ENCODE measurements at places on chromosomes 5 and 9.

- no peak for DNase-seq
Measured at GRCh38 chr9:126497660-126498275, 116.0 kb upstream of the LMX1B start.

DNA sequence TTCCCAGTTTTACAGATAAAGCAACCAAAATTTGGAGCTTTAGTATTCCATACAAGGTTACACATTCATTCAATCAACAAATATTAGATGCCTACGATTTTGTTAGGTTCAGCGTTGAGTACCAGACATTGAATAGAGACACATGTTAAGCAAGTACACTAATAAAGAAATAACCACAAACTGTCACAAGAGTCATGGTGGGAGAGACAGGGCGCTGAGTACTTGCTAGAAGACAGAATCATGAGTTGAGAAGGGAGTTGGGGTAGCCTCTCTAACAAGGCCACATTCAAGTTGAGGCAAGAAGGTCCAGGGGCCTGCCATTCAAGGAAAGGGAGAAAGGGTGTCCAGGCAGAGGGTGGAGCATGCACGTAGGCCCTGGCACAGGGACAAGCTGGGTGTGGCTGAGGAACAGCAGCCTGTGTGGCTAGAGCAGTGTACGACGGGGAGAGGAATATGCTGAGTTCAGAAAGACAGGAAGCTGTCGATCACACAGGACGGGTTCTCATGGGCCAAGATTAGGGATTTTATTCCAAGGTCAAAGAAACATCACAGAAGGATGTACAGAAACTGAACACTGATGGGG, 17.0 kb downstream of the CDK5RAP2 start:
- DNase-seq = no peak

DNA sequence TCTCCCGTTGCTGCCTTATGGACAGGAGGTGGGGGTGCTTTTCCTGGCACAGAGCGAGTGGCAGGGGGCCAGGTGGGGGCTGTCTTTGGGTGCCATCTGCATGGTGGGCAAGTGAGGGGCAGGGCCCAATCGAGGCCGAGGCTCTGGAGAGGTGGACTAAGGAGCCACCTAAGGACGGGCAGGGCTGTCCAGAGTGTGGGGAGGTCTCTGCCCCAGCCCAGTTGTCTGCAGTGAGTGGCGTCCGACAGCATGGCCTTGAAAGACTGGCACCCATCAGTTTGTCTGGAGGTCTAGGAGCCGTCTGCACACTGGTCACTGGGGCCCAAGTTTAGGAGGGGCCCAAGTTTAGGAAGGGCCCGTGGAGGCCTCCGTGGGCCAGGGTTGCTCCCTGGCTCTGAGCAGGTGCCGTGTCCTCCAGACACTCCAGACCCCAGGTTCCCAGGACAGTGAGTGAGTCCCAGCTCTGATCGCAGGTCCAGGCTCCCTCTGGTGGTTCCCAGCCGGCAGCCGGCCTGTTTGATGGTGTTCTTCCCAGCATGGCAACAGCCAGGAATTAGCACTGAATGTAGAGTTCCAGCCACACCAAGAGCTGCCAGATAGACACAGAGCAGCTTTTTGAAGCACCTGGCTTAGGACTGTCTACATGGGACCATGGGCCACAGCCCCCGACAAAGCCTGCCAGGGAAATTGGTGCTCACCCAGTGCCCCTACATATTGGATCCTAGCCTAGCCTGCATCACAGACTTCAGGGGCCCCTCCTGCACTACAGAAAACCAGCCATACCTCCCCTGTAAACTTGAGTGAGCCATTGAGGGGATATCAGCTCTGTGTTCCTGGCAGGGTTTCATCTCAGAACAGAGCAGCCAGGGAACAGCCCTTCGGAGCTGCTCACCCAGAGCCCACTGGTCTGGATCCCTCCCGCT, 120.9 kb downstream of the WNK2 start:
- peak; percentile 7 for DNase-seq

DNA sequence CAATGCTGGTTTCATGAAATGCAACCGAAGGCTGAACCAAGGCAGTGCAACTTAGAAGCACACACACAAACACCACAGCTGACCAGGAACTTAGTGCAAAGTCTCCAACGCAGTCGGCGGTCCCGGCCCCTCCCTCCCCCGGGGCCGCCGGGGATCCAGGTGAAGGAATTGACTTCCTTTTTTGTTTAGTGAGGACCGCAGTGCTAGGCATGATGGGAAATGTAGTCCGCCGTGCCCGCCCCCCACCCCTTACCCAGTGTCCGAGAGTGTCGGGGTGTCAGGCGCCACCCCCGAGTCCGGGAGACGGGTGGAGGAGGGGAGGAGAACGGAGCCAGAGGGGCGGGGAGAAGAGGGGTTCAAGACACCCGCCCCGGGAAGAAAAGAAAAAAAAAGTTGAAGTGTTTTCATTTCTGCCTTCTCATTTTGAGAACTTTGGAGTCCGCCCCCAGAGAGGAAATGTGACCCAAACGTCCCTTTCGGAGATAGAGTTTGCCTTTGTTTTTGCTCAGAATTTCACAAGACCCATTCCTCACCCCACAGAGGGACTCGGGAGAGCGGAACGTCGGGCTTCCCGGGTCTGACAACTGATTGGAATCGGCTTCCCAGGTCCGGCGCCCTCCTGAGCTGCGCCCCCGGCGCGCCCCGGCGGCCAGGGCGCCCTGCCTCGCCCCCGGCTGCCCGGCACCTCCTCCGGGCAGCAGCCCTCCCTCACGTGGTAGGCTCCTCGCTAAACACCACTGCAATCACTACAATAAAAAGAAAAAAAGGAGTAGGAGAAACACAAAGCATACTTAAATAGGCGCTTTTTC, 2.0 kb downstream of the IER5L start:
- peak; percentile 59 for DNase-seq

DNA sequence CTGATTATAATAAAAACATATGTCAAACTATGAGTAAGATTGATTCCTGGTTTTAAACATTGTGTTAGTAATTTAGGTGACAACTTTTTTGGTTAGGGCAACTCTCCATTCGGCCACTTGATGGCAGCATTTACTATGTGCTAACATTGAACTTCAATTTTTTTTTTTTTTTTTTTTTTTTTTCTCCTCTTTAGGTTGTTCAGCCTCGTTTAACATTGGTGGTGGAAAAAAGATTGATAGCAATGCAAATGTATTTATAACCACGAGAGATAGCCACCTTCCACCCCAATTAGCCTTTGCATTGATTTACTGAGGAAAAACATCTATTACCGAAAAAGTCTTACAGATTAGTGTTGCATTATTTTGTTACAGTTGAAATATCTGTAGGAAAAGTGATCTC, 159.1 kb downstream of the CSNK1G3 start:
- DNase-seq = peak; percentile 31

- no peak for DNase-seq
Measured at GRCh38 chr5:72785801-72786200, 30.7 kb upstream of the TNPO1 start.

GRCh38 chr5:179230061-179230461, 115.2 kb downstream of the ADAMTS2 start:
- DNase-seq = no peak

DNA sequence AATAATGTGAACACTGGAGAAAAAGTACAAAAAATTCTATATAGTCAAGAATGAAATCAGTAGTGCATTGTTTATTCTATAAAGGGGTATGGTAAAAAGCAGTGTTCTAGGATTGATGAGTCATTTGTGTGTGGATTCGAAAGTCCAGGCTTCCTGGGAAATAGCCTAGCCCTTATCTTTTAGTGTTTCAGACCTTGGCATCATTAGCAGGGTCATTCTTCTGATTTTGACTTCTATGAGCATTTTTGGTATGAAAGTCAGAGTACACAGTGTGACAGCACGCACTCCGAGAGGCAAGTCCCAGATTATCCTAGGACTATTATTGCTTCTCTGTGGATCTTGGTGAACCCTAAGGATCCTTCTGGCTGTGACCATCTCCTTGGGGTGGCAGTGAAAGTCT, 16.9 kb downstream of the PCSK5 start:
- DNase-seq = no peak

- no peak for DNase-seq
Measured at GRCh38 chr5:176590035-176590717, 19.8 kb downstream of the GPRIN1 start.

- no peak for DNase-seq
Measured at GRCh38 chr9:72996684-72997314, 43.9 kb upstream of the ALDH1A1 start.

DNA sequence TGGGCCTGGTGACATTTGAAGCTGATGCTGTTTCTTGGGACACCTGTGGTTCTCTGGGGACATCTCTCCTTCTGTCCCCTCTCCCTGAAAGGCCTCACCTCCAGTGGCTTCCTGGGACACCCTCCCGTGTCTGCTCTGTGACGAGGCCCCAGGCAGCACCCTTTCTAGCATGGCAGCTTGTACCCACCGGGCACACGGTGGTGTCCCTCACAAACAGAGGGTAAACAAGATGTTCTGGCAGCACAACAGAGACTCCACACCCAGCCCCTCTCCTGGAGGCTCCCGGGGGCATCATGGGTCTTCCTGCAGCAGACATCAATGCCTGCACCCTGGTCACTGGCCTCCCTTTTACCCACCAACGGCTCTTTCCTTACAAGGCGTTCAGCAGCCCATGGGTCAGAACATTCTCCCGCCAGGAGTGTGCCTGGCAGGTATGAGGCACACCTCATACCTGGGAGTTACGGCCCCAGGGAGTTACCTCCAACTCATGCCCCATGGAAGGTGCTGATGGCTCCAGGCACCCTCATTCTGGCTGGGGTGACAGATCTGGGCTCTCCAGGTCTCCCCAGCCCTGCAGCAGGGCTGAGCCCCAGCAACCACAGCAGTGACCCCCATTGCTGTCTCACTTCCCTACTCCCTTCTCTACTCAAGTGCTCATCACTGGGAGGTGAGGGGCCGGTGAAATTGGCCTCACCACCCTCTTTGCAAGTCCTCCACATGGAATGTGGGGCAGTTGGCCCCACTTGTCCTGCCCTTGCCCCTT, 51.1 kb downstream of the BARX1 start:
- DNase-seq = no peak

GRCh38 chr5:145787507-145787906, 47.6 kb downstream of the PRELID2 start:
- no peak for DNase-seq

DNA sequence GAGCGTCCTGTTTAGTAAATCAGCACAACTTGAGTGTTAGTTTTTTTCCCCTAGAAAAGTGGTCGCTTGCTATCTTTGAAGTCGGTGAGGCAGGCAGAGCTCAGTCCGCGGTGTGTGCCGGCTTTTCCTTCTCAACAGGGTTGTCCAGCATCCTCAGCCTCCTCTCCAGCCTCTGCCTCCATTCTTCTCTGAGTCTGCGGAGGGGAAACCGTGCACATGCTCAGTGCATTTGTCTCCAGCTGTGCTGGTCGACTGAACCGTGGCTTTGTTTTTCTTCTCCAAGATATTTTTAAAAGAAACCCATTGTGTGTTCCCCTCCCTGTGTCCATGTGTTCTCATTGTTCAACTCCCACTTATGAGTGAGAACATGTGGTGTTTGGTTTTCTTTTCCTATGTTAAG, 25.3 kb downstream of the FAM240B start:
- no peak for DNase-seq

DNA sequence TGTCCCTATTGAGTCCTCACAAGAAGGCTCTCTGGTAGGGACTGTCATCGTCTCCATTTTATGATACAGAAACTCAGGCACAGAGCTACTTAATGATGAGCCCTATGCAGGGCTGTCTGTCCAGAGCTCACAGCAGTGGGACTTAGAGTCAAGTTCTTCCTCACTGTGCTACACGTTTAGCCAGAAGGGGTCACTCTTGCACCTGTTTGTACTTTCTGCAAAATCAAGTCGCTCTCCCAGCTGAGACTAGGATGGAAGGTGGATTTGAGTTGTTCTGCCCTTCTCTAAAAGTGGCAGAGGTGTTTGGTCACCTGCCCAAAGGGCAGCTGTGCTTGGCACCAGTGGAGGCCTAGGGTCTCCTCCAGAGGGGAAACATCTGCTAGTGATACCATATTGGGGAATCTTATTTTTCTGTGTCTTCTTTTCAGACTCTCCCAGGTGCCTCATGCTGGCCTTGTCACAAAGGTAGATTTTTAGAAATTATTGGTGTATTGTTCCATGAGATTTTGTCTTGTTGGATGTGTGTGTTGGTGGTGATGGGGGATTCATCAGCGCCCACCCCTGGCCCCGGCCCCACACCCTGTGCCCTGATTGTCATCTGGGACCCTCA, 104.2 kb downstream of the PPARGC1B start:
- peak; percentile 75 for DNase-seq

- no peak for DNase-seq
Measured at GRCh38 chr5:180611140-180611850, 20.0 kb upstream of the SCGB3A1 start.

GRCh38 chr5:172852490-172853354, 18.7 kb downstream of the ERGIC1 start:
- DNase-seq = no peak

- no peak for DNase-seq
Measured at GRCh38 chr9:79384501-79384900, 187.3 kb upstream of the TLE4 start.

- no peak for DNase-seq
Measured at GRCh38 chr5:115568668-115569067, 24.1 kb upstream of the FEM1C start.

GRCh38 chr5:149664083-149664482, 66.0 kb upstream of the PPARGC1B start:
- DNase-seq = no peak

DNA sequence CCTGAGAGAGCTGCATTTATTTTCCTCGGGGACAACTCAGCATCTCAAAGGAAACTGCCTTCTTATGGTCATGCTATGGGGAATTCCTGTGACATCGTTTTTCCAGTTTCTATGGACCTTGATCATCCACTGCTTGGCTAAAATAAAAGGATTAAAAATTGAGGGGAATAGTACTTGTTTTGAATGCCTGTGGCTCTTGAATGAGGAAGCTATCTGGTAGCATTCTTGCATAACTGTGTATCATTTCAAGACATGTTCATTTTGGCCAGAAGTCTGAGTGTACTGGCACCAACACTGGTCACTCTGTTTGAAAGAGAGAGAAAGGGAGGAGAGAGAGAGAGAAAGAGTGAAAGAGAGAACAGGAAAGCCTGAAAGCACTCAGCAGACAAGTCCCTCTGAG, 116.7 kb downstream of the DOCK2 start:
- no peak for DNase-seq

DNA sequence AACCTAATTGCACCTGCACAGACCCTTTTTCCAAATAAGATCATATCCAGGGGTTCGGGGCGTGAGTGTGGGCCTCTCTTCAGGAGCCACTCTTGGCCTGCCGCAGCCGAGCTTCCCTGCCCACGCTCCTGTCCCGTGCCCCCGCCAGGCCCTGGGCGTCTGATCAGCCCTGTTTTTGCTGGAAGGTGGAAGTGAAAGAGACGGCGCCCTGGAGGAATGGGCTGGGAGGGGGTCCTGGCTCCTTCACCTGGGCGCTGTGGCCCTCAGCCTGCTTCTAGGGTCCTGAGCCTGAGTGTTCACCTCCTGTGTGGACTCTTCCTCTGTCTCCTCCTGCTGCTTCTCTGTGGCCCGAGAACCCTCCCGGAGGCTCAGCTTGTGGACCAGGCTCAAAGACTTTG, 11.2 kb upstream of the COL5A1 start:
- no peak for DNase-seq

DNA sequence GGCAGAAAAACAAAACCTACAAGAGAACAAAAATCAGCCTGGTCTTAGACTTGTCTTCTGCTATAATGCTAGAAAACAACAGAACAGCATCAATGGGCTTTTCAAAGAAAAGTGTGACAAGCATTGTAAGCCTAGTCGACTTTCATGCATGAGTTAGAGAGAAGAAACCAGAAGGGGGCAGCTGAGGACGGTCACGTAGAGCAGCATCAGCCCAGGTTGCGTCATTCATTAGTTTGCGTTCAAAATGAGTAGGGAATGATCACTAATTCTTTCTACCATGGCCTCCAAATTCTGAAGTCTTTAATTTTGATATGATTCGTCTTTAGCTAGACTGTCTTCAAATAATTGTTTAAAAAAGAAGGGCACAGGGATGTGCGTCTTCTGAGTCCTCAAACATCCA, 4.7 kb upstream of the ISCA1 start:
- no peak for DNase-seq
